ENCODE measurements at places on chromosomes 1 and 21. TPM values are rescaled to one million over a fixed set of nuclear protein-coding genes. Genes with fewer than 3 reads are reported as not detected.

ZSWIM5 gene
- 1.3 TPM for total RNA-seq

TRMT13 gene
- total RNA-seq, result 23.5 TPM

TMEM222 gene
- total RNA-seq, result 20.7 TPM

SYDE2 gene
- total RNA-seq, result 7.6 TPM

ADGRL4 gene
- total RNA-seq, result 122 TPM

ZNF326 gene
- 32.8 TPM for total RNA-seq

CNN3 gene
- total RNA-seq, result 99.6 TPM

CAMSAP2 gene
- total RNA-seq, result 73.2 TPM

AMY2A gene
- 2.5 TPM for total RNA-seq

RNU1-1 gene
- under 0.01 TPM for total RNA-seq

TMPRSS3 gene
- total RNA-seq, result not detected

SMCP gene
- total RNA-seq, result not detected

FCER1G gene
- 172 TPM for total RNA-seq

ATF3 gene
- total RNA-seq, result 19.2 TPM

FCRL6 gene
- total RNA-seq, result not detected

CDC42BPA gene
- 45.4 TPM for total RNA-seq

RIMS3 gene
- 0.33 TPM for total RNA-seq

TLCD4 gene
- total RNA-seq, result 22.7 TPM

PTPN22 gene
- total RNA-seq, result 17.5 TPM

TNNI3K gene
- not detected for total RNA-seq

C1orf53 gene
- total RNA-seq, result 3.7 TPM

NMNAT1 gene
- total RNA-seq, result 7.0 TPM

KRTAP21-2 gene
- not detected for total RNA-seq

WNT2B gene
- 4.8 TPM for total RNA-seq

TSSK3 gene
- 0.51 TPM for total RNA-seq

All from subcutaneous adipose tissue (tissue), 4 donors.